CD4-positive, alpha-beta T cell treated with Interleukin-15 for 1 hour (primary cell): ENCODE measurements at places on chromosomes 7 and 10.

DNA sequence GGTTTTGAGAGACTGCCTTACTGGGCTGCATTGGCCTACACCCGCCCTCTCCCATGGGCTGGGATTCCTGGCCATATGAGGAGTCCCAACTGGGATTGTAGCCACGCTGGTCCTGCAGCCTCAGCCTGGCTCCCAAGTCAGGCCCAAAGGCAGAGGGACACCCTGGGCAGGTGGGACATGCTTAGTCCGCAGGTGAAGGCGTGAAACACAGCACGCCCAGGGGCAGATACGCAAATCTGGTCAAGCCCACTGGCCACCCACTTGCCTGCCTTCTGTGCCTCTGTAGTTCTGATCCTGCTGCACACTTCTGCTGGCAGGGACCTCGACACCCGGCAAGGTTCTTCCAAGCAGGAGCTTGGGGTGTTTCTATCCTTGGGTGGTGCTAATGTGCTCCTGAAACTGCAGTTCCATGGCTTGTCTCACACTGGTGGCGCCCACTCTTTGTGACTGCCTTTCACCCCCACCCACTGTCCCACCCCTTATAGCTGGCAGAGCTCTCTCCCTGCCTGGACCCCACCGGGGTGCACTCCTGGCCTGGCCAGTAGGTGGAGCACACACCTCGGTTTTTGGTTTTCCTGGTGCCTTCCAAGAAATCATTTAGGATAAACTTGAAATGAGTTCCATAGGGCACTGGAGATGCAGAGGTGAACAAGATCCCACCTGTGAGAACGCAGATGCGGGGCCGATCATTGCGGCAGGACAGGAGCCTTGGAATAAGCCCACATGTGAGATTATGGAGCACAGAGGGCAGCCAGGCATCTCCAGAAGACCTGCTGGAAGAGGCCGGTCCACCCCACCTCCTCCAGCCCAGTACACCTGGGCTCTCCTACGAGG lies 47.9 kb downstream of the MKI67 start:
- DNase-seq, result peak; percentile 30

DNA sequence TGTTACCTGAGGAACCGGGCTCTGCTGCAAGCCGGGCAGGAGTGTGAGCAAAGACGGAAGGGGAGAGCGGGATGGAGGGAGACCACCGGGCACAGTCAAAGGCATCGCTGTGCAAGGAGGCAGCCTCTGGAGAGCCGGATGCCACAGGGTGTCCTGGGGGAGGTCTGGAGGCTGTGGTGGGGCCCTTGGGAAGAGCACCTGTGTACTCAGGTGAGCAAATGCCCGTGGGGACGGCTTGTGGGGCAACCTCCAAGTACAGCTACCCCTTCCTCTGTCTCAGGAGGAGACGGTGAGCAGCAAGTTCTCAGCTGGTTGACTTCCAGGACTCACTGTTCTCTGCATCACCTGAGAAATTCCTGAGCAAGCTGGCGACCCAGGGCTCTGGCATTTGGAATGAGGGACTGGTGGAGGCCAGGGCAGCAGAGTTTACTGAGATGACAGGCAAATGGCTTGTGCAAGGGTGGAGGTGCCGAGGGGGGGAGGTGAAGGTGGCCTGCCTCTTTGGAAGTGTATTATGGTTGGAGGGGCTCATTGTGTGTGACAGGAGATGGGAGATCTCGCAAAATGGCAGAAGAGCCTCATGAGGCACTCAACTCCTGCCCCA lies 345.2 kb upstream of the SHH start:
- no peak for DNase-seq

DNA sequence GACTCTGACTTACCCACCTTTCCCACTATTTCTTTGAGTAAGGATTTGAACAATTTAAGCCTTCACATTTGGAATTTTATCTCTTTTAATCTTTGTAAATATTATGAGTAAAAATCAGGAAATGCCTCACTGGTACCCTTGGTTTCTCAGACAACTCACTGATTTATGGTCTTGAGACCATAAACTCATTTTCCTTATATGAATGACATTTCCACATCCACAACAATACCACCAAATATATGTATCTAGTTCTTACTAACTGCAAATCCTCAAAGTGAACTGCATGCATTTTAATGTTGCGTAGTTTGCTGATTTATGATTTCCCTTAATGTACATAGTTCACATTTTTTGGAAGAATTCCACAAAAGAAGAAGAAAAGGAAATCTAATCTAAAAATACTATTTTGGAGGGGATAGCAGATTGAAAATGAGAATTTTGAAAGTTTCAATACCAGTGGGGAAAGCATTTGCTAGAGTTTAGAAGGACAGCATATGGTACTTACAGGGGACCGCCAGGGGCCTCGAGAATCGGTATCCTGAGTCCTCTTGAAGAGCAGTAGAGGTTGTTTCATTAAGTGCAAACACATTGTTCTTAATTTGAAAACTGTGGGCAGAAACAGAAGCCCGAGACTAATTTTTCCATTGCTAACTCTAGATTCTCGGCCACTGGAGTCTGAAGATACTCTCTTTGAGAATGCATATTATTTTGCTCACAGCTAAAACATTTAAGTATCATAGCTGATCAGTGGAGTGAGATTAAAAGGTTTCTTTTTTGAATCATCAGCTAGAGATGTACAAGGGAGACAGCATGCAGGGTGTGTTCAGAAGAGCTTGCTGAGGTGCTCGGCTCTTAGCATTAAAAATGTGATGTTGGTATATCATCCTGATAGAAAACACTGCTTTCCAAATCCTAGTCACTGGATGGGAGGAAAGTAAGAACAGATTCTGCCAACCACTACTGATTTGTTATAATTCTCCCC lies 964.0 kb downstream of the GATA3 start:
- no peak for DNase-seq

GRCh38 chr7:92732316-92733036 lies 103.9 kb downstream of the CDK6 start:
- no peak for DNase-seq

- DNase-seq, result no peak
These were observed 81.0 kb downstream of the CELF2 start for GRCh38 chr10:11098666-11099065.

DNA sequence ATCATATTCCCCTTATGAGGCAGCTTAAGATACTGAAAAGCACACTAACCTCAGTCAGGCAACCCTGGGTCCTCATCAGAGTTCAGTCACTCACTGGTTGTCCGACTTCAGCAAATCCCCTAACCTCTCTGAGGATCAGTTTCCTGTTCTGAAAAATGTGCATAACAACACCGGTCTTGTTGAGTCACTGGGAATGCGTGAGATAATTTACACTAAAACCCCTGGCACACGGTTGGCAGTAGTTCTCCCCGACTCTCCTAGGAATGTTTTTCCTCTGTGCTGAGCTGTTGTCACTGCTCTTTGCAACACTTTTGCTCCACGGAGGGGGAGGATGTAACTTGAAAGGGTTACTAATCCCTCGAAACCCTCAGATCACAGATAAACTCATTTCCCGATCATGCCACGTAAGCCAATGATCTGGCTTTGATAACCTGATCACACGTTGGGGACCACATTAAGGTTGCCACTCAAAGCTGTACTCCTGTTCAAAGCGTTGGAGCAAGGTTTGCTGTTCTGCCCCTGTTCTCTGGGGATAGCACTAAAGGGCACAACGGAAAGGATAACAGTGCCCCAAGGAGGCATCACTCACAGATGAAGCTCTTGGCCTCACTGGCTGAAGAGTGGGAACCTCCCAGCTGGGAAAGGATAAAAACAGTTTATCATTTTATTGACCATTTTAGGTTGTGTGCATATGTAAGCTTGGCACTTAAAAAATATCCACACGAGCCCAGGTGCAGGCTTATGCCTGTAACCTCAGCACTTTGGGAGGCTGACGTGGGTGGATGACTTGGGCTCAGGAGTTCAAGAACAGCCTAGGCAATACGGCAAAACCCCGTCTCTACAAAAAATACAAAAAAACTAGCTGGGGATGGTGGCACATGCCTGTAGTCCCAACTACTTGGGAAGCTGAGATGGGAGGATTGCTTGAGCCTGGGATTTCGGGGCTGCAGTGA lies 5.0 kb upstream of the RBM17 start:
- DNase-seq, result no peak

DNA sequence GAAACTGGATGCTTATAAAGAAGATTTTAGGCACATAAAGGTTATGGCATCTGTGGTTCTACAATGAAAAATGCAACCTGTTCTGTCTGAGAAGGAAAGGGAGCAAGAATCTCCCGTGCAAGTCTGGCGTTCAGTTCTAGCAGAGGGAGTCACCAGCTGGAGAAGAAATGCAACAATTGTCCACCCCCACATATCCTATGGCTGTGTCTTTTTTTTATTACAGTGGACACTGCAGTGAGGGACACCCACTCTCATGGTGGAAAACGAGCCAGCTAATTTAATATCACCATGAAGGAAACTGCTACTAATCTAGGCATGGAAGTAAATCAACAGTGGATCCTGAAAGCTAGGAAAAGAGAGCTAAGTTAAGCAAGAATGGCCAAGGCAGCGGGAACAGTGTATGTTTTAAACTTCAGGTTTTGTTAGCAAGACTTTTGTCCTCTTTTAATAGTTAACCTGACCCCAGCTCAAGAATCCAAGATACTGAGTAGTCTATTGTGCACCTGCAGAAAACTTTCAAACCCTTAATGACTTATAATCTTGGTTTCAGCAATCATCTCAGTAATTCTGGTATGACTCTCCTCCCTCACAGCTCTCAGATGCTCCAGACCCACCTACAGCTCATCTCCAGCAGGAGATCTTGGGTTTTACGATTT lies 149.3 kb downstream of the FGFR2 start:
- no peak for DNase-seq
